ENCODE measurements at places on chromosomes 7 and 10.

DNA sequence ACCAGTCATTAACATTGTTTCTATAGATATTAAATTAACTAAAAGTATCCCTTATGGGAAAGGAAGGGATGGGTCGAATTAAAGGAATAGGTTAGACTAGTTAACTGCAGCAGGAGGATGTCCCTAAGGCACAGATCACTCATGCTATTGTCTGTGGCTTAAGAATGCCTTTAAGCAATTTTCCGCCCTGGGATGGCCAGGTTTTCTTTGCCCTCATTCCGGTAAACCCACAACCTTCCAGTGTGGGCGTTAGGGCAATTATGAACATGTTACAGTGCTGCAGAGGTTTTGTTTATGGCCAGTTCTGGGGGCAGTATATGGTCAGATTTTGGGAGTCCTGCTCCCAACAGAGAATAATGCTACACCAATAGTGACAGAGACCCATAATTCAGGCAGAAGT lies 139.3 kb upstream of the CDK13 start:
- DNase-seq, result no peak

DNA sequence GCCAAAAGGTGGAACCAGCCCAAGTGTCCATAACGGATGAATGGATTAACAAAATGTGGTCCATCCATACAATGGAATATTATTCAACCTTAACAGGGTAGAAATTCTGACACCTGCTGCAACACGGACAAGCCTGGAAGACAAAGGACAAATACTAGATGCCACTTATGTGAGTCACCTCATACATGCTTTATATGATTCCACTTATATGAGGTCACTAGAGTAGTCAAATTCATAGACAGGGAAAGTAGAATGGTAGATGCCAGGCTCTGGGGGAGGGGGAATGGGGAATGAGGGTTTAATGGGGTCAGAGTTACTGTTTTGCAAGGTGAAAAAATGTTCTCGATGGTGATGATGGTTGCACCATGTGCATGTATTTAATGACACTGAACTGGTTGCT lies 34.0 kb upstream of the CYTH3 start:
- DNase-seq, result no peak

DNA sequence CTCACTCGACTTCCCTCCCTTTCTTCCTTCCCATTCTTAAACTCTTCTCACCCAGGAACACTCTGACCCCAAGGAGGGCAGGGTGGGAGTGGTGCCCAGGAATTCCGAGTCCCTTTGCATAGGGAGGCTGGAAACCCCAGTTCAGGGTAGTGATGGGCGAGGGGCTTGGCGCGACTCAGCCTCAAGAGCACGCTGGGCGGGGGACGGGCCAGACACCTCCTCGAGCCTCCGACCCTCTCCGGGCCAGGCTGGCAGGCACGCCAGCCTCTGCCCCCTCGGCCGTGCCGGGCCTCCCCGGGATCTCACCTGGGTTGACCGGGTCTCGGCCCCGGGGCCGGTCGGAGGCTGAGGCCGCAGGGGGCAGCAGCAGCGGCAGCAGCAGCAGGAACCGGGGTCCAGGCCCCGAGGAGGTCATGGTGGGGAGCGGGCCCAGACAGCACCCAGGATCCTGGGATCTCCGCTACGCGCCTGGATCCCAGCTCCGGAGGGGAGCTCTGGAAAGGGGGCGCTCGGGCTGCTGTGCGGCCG lies 457 bp downstream of the PLOD3 start:
- no peak for DNase-seq

GRCh38 chr10:24617771-24618396 lies 105.8 kb downstream of the ARHGAP21 start:
- DNase-seq, result no peak

- no peak for DNase-seq
Observed at GRCh38 chr7:157635148-157635500, 298.3 kb downstream of the DNAJB6 start.

GRCh38 chr7:130154131-130154500 lies 51.1 kb downstream of the TMEM209 start:
- DNase-seq, result no peak

DNA sequence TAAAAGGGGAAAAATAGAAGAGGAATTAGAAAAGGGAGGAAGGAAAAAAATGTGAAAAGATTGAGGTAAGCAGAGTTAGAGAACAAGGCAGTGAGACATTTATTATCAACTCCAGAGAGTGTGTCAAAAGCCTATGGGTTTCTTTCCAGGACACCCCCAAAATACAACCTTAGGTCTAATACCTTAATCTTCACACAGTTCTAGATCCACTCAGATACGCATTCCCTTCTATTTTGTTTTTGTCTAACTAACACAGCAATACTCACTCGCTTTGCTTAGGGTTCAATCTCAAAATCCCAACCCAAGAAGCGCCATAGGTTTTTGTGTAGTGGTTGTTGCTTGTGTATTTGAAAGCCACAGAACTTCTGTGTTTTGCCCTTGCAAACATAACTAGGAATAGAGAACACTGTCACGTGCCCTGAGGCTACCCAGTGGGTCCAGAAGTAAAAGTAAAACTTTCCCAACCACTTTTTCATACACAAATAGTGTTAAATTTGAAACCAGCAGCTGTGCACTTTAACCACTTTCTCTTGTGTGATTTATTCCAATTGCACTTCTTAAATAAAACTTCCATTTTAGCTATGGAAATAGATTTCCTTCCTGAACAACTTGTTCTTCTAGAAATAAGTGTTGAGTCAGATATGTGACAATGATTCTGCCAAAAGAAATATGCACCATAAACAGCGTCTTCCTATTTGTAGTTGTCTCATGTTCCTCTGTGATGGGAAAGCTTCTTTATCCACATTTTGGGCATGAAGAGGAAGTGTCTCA lies 414.7 kb upstream of the GHITM start:
- no peak for DNase-seq

DNA sequence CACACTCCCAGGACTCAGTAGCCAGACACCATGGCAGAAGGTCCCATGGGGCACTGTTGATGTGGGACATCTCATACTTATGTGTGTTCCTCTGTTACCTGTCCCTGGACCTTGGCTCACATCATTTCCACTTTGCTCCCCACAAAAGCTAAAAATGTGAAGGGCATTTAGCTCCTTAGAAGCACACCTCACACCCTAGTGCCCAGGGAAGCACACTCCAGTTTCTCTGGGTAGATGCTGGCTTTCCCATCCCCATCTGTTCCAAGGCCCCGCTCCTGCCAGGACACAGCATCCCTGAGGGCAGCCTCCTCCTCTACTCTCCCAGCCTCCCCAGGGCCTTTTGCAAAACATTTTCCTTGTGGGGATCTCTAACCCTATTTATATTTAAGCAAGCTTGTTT lies 572.4 kb upstream of the MGMT start:
- DNase-seq, result no peak

DNA sequence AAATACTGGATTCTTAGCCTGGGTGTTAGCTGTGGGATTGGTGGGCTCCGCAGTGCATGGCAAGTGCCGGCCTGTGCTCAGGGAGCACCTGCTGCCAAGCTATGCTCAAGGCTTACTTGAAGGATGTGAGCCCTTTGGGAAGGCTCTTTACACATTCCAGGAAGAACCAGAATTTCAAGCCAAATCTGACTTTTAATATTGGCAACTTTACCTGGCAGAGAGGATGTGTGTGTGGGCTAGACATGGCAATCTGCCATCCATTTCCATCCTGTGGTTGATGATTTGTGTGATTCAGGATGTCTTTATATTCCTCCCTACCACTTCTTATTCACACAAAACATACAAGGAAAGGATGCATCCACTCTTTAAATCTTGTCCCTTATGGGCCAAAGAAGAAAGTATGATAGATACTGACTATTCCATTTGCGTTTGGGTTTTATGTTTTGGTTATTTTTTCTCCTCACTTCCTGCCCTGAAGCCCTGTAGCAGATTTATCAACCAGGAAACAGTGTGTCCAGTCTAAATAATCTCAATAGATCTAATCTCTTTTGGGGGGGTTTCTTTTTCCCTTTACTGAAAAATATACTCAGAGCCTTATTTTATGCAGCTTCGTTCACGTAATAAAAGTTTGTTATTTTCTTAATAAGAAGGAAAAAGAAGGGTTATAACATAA lies 247.1 kb downstream of the COBL start:
- no peak for DNase-seq

DNA sequence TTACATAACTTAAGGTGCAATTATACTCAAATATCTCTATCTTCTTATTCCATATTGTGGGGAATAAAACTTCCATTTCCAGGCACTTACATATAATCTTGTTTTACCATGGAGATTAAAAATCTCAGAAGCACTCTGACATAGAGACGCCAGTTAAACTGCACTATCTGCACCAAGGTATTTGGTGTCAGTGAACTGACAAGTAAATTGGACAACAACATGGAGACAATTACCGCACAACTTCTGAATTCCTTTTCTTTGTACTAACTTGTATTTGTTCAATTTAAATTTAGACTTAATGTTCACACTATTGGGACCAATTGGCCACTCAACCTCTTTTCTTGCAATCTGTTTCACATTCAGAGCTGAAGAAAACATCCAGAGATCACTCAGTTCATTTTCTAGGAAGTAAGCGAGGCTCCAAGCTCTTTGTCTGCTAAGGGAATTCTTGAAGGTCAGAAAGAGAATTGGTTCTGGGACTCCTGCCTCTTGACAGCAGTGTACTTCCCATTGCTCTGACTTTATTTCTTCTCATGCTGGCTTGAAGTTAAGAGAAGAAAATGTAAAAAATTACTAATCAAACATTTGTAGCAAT lies 184.7 kb downstream of the CHCHD3 start:
- DNase-seq, result no peak

DNA sequence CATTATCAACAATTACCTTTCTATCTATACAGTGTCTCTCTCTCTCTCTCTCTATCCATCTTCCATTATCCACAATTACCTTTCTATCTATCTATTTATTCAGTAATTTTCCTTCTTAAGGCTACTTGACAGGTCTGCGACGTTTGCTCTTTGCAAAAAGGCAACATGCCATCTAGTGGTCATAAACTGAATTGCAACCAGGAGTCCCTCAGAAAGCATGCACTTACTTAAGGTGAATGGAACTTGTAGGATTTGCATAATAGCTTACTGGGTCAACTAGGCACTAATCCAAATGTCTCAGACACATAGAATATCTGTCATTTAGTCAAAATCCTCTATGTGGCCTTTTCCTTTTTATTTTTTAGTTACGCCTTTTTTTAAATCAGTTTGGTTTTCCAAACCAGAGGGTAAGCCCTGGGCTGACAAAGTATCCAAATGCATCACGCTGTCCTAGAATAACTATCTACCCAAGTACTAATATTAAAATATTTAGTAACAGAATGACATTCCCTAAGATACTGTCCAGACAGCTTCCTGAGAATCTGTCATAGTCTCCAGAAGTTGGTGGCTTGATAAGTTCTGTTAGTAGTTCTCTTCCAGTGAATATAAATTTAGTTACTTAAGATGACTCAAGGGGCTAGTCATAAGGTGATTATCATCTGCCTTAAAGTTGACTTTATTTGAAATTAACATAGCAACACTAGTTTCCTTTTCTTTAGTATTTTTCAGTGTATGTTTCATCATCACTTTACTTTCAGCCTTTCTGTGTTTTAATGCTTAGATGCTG lies 208.3 kb downstream of the PPP1R3A start:
- peak; percentile 44 for DNase-seq

GRCh38 chr7:159097661-159098423 lies 46.8 kb downstream of the VIPR2 start:
- DNase-seq, result no peak

DNA sequence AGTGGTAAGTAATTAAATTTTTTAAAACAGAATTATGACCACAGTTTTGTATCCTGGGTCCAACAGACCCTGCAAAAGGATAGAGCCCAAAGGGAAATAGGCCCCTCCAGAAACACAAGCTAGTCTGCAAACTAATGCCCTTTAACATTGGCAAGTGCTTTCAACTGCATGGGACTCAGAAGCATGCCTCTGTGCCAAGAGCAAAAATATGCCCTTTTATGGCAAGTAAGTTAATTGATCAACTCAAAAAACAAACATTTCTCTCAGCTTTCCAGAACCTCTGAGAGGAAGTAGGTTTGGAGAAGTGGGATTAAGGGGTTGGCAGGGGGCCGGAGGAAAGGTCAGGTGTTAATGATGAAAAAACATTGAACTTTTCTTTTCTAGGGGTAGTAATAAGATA lies 186.6 kb upstream of the PRSS1 start:
- DNase-seq, result no peak

- DNase-seq, result no peak
Observed at GRCh38 chr7:82625377-82625776, 181.8 kb upstream of the CACNA2D1 start.

DNA sequence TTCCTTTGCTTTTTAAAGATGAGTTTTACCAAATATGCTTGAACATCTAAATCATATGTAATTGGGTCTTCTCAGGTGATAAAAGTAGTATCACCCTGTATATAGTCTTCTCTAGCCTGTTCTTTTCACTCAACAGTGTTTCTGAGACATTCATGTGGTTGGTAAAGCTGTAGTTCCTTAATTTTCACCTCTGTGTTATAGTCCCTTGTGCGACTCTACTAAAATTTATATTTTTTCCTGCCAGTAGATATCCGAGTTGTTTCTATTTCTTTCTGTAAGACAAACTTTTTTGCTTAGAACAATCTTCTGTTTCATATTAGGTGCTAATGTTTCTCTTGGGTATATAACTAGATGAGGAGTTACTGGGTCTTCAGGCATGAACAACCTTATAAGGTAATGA lies 35.6 kb downstream of the SYPL1 start:
- DNase-seq, result no peak

DNA sequence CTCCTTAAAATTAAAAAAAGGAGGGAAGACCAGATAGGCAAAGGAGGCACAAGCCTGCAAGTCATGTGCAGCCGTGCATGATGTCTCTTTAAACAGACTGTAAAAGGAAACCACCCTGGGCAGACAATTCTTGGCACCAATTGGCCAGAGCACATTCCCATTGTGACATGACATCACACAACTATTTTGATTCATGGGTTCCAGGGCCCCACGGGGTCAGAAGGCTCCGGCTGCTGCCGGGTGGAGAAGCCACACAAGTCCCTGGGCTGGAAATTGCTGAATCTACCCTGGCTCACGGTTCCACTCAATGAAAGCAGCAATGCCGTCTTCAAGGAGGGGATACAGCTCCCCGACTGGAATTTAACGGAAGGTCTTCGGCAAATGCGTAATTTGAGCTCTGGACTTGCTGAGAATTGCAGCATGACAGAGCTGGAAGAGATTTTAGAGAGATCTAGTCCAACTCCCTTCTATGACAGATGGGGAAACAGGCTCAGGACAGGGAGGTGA lies 140.5 kb downstream of the PRKAG2 start:
- DNase-seq, result peak; percentile 90

- DNase-seq, result no peak
Observed at GRCh38 chr7:1142051-1142635, 17.9 kb downstream of the ZFAND2A start.

Measured in GM04504 (cell line).